ENCODE measurements at places on chromosomes 1 and 21.

GRCh38 chr1:170587253-170587593 lies 55.3 kb downstream of the GORAB start:
- no peak for DNase-seq

DNA sequence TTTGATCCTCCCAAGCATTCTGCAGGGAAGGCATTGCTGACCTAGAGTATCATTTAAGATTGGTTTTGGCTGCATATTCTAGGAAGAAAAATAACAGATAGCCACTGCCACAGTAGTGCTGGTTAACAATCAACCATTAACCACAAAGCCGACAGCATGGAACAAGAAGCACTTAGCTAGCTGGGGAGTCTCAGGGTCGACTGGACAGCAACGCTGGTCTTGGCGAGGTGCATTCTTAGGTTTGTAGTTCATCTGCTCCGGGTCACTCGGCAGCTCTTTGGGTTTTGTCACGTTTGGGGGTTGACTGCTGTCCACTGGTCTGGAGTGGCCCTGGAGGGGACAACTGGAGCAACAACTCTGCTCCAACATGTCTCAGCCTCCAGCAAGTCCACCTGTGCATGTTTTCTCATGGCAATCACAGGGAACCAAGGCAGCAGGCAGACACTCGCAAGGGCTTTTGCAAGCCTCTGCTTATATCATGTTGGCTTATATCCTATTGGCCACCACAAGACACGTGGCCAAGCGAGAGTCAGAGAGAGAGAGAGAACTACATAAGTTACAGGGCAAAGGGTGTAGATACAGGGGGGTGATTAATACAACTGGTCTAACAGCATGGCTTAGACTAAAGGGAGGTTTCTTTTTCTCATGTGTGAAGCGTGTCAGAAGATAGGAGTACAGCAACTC lies 99.5 kb downstream of the LACTBL1 start:
- DNase-seq, result no peak

DNA sequence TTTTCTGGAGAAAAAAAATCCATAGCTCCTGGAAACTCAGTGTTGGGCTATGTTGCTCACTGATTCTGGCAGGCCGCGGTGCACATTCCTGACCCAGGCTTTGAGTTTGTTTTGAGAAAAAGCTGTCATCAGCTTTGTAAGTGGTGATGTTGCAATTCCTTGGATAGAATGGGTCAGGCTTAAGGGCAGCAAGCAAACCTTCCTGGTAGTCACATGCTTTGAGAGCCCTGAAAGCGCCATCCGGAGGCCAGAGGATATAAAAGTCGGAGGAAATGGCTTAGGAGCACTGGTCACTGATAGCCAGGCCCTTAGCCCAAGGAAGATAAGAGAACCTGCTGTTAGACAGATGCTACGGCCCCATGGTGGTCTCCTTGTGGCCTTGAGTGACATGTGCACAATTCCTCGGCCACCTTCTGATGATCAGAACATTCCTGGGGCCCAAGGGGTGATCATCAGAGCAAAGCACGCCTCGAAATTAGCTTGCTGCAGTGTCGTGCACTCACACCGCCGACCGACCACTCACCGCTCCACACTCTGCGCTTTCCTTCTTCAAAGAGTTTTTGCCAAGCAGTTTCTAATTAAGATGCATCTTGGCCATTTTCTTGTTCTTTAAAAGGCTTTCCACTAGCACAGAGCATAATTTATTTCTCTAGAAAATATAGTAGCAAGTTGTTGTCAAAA lies 78.6 kb downstream of the MAN1C1 start:
- peak; percentile 66 for DNase-seq

DNA sequence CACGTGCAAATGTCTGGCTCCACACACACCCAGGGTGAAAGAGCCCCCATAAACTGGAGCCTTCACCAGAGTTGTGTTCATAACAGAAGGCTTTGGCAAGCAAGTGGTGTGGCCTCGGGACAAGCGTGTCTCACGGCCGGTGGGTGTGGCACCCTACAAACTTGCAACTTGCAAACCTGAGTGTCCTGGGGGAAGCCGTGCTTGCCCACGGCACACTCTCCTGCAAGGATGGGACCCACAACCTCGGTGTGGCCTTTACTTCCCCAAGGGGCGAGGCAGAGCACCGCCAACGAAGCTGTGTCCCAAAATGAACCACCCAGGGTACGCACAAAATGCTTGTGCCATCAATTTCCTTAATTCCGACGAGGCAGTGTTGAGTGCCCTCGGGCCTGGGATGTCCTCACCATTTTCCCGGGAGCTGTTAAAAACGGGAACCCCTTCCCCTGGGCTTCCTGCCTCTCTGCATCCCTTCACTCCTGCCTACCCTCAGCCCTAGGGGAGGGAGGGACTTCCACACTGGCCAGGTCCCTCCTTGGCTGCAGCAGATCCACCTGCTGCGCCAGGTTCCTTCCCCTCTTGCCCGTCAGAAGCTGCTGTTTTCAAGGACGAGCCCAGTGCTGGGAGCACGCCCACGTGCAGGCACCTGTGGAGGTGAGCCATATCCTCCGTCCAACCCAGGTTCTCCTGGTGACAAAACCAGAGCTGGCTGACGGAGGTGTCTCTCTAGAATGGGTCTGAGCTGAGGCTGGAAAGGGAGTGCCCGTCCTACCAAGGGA lies 111.4 kb downstream of the NPHP4 start:
- no peak for DNase-seq

GRCh38 chr1:238186887-238187574 lies 296.3 kb upstream of the ZP4 start:
- no peak for DNase-seq

DNA sequence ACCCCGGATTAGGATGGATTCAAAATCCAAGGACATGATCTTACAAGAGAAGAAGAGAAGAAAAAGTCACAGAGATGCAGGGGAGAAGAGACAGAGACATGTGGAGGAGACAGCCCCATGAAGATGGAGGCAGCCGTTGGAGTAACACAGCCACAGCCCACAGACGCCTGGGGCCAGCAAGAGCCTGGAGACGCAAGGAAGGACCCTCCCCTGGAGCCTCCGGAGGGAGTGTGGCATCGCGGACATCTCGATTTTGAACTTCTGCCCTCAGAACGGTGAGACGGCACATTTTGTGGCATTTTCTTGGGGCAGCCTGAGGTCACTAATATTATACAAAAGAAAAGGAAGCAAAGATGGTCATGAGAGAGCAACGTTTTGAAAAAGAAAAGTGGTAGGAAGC lies 28.8 kb downstream of the ABCG1 start:
- no peak for DNase-seq

DNA sequence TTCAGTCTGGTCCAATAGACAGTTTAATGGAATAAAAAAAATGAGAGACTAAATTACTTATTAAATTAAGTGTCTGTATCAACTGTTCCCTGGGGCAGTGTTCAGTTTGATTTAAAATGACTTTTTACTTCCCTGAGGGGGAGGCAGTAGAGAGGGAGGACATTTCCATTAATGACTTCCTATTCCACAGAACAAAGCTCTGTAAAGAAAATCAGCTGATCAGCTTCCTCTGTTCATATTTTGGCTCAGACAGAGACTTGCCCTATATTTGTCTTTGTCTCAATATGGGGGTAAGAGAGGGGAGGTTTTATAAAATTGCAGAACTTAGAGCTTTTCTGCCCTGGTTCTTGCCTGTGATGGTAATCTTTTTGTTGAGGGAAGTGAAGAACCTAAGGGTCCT lies 8.4 kb downstream of the CFAP126 start:
- DNase-seq, result no peak

- no peak for DNase-seq
Measured at GRCh38 chr1:79694241-79694640, 687.7 kb upstream of the ADGRL4 start.

DNA sequence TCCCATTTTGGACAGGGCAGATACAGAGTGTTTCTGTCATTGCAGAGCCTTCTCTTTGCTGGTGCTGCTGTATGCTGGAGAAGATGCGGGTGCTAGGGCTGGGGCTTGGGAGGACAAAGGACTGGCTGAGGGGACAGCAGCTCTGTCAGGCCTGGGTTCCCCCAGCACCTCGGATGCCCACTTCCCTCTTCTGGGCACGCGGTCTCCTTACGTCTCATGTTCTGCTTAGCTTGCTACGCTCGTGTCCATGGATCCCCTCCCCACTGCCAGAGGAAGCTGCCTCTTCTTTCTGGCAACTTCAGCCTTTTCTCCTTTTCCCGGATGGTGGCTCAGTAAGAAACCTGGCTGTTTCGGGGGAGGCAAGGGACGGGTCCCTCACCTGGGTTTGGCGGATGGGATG lies 75.7 kb downstream of the ARHGEF10L start:
- no peak for DNase-seq

DNA sequence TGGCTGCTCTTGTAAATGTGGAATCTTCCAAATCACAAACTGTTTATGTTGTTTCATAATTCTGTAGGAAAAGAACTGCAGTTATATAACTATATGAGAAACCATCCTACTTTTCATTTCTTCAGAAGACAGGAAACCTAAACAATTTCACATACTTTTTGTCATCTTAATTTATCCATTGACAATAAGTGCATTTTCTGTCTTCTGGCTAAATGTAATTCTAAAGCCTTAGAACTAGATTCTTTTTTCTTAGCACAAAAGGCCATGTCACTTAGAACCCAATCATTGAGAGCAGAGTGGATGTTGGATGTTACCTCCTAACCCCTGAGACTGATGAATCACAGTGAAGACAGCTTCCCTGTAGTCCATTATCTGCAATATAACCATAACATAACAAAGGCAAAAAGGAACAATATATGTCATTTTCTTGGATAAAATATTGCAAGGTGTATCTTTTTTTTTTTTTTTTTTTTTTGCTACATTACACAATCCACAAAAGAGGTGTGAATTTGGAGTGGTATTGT lies 410.2 kb upstream of the PRMT6 start:
- no peak for DNase-seq

GRCh38 chr1:151238467-151238739 lies 16.1 kb upstream of the PSMD4 start:
- no peak for DNase-seq

DNA sequence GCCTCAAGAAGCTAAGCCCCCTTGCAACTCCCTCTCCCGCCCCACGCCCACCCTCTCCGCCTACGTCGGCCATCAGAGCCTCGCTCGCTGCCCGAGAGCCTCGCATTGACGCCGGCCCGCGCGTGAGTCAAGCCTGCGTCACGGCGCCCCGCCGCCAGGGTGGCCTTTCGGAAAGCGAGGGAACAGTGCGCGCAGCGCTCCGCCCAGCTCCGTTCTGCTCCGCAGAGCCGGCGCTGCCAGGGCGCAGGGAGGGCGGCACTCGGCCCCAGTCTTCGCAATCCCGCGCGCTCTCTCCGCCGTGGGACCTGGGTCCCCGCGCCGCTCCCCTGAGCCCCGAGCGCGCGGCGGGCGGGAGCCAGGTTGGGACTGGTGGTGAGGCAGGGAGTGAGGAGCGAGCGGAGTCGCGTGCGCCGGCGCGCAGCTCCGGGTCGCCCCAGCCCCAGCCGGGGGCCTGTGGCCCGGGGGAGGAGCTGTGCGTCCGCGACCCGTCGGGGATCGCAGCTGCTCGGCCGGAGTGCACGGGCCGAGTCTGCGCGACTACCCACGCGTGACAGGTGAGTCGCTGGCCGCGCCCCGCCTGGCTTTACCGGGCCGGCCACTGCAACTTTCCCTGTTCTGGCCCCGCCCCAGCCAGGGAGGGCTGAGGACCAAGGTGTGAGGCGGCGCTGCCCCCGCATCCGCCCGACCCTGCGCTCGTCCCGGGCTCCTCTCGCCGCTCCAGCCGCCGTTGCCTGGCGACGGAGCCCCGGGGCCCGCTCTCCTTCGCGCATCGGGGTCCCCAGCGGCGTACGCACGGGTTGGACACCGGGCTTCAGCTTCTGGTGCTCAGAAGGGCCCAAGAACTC lies at the start of gene SLC6A17:
Gene SLC6A17 (plus strand): TSS at position 165 of the 845 bp plus-strand sequence. CDS start 16,436 bp downstream, outside the sequence.
- no peak for DNase-seq

- DNase-seq, result no peak
Measured at GRCh38 chr21:20207335-20207734, 790.9 kb upstream of the NCAM2 start.

DNA sequence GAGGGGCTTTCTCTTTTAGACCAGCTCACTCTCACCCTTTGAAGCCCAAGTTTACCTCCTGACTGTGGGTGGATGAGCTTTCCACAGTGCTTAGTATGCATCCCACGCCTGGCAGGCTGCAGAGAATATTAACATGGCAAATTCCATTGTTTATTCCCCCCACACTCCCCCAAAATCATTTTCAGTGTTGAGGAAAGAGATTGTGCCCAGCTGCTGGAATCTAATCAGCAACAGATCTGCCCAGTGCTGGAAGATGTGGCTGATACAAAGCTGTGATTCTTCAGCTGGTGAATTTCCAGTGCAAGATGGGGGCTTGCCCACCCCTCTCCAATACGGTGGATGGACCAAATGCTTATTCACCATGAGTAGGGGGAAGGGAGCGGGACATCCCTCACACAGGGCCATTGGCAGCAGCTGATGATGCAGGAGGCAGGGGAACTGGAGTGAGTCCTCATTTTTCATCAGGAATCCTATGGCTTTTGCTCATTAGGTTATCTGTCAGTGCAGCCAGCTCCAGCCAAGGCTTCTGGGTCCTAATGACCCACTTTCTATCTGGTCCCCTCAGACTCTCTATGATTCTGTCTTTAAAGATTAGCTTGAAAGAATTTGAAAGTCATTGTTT lies 39.7 kb upstream of the KCNA3 start:
- no peak for DNase-seq

DNA sequence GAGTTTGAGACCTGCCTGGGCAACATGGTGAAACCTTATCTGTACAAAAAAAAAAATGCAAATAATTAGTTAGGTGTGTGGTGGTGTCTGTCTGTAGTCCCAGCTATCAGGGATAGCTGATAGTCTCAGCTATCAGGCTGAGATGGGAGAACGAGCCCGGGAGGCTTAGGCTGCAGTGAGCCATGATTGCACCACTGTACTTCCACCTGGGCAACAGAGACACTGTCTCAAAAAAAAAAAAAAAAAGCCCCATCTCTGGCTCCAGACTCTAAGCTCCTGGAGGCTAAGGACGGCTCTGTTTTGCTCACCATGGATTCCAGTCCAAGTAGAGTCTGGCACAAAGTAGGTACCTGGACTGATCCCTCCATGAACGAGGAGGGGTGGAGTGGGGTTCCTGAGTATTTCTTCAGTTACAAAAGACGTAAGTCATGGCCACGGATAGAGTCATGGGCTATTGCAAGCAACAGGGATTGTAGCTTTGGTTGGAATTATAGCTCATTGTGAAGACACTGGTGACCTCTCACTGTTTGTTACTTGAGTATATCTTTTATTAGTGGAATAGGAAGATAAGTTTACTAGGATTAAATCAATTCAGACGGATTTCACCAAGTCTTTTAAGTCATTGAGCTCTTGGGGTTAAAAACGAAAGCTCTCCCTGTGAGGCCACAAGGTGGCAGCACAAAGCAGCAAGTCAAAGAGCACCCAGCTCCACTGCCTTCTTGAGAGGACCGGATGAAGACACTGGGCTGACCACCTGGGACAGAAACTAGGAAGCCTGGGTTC lies 35.6 kb upstream of the TMEM61 start:
- no peak for DNase-seq

Data from thoracic aorta (tissue), 2 donors.